ENCODE measurements at places on chromosomes 4 and X.

DNA sequence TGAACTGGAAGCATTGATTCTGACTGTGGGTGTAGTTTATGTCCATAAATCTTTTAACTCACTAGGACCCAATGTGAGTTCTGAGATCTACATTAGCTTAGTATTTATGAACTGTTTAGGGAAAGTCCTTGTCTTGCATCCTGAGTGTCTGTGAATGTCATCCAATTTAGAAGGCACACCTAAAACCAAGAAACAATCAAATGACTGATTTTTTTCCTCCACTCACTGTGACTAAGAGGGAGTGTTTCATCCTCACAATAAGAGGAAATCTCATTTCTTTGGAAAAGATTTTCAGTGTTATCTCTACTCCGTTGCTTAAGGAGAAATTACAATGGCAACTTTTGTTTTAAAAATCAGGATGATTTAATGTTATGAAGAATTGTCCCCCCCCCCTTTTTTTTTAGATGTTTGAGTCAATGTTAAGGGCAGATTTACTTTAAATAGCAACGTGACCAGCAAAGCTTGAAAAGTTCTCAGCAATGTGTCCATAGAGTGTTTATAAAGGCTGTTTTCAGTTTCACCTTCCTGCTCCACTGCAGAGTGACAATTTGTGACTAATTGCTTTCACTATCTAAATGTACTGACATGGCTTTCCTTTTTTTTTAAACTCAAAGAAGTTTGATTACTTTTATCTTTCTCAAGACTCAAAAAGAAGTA, 173.0 kb downstream of the SPCS3 start:
- ATAC-seq, result no peak

GRCh38 chr4:2878346-2878745, 34.7 kb downstream of the ADD1 start:
- no peak for ATAC-seq

DNA sequence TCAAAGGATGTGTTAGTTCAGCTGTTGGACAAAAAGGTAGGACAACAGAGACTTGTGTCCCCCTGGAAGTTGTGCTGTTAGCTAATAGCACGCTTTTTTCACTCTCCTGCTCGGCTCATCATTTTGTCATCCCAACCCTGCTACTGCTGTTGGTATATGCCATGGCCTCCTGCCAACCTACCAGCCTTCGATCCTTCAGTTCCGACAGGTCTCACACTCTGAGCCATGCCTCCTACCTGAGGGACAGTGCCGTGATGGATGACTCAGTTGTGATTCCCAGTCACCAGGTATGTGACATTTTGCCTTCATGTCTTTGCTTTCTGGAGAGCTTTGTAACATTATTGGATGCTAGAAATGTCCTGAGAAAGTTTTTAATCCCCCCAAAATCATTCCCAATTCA, 268.1 kb downstream of the ANK2 start:
- no peak for ATAC-seq

DNA sequence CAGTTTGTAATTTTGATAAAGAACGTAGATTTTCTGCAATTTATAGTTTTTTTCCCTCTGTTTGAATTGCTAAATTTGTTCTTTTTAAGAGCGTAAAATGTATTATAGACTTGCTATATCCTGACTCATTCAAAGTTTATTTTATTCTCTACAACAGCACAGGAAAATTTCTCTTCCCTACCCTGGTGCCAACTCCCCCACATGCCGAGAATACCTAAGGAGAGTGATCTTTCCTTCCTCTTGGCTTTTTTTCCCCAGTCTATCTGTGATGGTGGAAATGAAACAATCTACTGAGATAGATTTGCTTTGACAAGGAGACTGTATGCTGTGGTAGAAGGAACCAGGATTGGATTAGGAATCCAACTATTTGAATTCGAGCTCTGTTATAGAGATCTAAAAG, 271.6 kb downstream of the TLL1 start:
- ATAC-seq, result peak; percentile 51

DNA sequence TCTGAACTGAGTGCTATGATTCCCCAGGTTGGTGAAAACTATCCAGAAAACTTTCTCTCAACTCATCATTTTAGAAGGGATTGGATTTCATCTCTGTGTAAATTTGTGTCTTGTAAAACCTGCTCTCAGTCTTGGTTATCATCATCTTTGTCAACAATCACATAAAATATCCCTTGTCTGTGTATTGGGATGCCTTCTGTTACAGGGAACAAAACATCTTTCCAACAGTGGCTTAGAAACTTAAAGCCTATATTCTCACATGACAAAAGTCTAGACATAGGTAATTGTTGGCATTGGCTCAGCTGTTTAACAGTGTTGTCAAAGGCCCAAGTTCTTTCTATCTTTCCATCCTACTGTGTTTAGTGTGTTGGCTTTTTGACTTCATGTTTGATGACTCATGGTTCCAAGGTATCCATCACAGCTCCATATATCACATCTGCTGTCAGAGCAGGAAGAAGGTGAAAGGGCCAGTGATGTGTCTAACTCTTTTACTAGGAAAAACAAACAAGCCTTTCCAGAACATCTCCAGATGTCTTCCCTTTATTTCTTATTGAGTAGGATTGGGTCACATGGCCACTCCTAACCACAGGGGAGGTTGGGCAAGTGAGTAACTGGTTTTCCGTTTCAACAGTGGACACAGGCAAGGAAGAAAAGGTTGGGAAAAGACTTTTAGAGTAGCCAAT, 65.0 kb downstream of the PHEX start:
- peak; percentile 74 for ATAC-seq

DNA sequence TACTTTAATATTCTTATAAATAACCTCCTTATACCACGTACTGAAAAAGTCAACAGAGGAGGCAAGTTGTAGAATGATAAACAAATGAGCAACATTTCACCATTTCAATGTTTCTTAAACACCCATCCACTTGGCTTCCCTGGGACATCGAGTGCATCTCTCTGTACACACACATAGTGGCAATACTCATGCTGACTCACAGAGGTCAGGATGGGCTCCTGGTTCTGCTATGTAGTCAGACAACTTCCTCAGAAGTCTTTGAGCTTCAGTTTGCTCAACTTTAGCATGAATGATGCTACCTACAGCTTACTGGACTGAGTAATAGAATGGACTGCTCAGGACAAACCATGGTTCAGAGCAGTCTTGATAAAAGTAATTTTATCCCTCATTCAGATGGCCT, 56.9 kb downstream of the MAD2L1 start:
- no peak for ATAC-seq

DNA sequence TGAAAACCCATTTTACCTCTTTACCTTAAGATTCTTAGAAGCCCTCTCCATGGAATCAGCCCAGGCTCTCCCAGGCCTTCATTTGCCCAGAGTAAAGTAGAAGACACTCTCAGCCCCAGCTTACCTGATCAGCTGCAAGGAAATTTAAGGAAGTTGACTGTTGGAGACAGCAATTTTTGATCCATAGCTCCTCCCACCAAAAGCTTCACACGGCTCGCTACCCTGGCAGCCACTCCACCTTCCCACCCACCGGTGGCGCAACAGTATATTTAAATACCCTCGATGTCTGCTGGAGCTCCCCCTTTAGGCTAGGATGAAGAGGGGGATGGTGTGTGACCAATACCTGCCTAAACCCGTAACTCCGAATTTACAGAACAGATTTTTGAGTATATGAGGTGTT, 75.4 kb downstream of the MBNL3 start:
- no peak for ATAC-seq

DNA sequence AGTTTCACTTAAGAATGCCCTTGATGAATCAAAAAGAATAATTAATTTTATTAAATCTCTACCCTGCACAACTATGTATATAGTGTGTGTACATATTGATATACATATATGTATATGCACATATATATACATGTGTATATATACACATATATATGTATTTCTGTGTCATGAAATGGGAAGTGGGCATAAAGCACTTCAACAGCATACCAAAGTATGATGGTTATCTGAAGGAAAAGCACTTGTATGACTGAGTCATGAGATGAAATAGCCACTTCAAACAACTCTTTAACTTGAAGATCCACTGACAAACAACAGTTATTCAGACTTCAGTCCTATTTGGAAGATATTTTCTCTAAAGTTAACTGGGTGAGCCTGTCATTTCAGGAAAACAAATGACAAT, 16.3 kb downstream of the RNF128 start:
- ATAC-seq, result no peak
